ENCODE measurements at places on chromosomes 1 and 21.

- no peak for DNase-seq
Measured at GRCh38 chr1:234702342-234703000, 92.5 kb upstream of the IRF2BP2 start.

DNA sequence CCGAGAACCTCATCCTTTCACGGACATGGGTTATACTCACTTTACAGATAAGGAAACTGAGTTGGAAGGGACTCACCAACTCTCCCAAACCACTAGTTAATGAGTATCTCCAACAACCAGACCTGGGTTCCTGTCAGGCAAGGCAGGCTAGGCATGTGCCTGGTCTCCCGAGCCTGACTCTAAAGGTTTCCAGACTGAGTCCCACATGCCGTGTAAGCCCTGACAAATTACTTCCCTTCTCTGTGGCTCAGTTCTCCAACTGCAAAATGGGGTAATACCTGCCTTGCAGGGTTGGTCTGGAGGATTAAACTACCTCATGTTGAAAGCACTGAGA, 34.3 kb downstream of the SSBP3 start:
- DNase-seq: peak; percentile 81

DNA sequence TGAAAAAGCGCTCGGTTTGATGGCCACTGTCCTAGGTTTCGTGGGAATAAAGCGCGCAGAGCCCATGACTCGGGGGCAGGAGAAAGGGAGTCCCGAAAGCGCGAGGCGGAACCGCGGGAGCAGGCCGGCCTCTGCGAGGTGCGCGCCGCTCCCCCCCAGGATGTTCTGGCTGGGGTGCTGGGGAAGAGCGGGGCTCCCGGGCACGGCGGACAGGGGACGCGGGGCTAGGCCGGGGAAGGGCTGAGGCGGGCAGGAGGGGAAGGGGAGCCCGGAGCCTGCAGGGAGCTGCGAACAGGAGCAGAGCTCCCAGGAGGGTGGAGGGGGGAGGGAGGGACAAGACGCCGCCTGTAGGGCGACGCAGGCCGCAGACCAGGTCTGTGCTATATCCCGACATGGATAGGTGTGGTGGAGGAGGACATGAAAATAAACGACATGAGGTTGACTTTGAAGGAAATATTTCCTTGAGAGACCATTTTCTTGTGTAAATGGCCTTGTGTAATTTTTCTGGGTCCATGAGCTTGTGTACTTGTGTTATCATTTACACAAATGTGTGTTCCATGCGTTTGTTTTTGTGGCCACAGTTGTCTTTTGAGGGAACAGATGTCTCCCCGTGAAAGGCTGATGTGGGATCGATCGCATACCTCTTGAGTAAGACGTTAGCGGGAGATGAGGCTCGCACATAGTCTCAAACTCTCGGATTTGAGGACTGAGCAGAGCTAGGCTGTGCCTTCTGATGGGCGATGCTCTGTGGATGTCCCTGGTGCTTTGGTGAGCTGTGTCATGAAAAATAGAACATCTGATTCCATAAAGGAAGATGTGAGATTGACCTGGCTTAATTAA, 1.3 kb downstream of the PCNT start:
- DNase-seq: peak; percentile 77

GRCh38 chr1:26340047-26340481, 13.9 kb downstream of the CRYBG2 start:
- DNase-seq: no peak

GRCh38 chr1:215651867-215652266, 84.8 kb downstream of the KCTD3 start:
- DNase-seq: no peak

DNA sequence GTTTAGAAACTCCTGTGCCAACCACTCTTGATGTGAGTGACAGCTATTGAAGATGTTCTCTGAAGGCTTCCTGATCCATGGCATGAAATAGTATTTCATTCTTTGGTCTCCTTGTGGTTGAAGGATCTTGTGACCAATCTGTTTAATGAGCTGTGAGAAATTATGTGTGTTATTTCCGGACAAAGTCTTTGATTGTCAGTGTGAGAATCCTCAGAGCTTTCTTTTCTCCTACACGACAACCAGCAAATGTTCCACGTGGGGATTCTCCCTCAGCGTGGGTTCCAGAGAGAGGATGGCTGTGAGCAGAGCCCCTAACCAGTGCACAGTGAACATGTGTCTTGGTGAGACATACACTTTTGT, 45.0 kb upstream of the HOOK1 start:
- DNase-seq: no peak

DNA sequence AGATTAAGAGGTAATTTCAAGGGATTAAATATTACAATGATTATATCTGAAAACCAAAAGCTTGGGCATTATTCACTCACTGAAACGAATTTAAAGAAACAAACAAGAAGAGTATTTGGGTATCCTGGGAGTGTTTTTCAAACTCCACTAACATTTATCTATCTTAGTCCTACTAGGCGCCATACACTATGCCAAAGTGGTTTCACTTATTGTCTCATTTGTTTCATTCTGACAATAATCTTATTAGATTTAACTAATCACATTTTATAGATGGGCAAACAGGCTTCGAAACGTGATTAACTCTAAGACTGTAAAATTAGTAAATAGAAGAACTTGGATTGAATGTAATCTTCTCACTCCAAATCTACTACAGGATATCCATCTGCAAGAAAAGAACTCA, 25.4 kb downstream of the ASH1L start:
- no peak for DNase-seq

- no peak for DNase-seq
Measured at GRCh38 chr1:29631361-29631760, 395.0 kb downstream of the PTPRU start.

DNA sequence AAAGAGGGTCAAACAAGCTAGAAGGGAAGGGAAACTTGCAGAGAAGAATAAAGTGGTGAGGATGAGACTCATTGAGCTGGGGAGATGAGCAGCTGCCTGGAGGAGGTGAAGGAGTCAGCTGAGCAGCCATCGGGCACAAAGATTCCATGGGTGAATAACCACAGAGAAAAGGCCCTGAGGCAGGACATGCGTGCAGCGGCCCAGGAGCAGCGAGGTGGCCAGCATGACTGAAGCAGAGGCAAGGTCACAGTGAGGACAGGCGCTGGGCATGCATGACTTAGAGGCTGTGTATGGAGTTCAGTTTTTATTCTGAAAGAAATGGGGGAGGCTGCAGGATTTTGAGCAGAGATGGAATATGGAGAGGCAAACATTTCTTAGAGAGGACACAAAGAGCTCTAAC, 24.9 kb downstream of the OLFML2B start:
- no peak for DNase-seq

DNA sequence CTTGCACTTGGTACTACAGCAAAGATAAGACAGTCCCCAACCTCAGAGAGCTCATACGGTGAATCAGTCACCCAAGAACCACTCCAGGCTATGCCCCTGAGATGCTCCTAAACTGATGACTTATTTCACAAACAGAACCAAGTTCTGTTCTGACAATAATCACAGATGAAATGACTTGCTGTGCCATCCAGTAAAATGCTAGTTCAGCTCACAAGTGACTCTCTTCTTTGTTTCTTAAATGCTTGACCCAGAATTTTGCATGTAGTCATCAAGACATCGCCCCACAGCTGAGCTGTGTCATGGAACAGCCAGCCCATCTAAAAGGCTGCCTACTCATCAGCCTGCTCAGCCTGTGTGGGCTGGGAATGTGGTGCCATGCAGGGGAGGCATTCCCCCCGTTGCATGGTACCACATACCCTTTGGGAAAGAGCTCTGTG, 6.1 kb upstream of the SLC19A2 start:
- DNase-seq: no peak

- DNase-seq: no peak
Measured at GRCh38 chr1:155187456-155187891, 13.8 kb downstream of the TRIM46 start.

DNA sequence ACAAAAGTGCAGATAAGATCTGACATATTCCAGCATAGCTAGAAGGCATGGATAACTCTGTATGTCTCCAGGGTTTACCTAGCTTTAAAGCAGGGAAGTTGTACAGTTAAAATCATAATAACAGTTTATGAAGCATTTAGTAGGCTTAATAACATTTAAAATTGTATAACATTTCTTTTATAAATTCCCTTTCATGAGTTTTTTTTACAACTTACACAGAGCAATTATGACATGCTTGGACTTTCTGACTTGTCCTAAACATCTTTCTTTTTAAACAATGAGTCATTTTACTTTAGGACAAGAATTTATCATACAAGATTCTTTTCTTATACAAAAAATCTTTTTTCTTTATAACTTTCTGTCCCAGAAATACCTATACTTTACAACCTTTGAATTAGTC, 408.5 kb upstream of the NEGR1 start:
- DNase-seq: no peak

DNA sequence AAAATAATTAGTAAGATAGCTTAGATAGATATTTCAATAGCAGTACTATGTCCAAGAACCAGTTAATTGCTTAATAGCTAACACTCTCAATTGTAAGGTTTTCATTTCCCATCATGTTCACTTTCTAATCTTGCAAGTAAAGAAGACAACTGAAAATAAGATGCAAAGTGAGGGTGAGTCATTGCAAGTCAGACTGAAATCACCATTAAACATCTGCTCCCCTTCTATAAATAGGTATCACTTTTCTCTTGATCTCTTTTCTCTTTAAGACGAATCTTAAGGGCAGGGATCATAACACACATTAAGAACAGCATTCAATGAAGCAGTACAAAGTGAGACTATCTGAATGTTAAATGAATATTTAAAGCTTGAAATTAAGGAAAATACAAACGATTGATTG, 40.4 kb downstream of the UBR4 start:
- peak; percentile 56 for DNase-seq

GRCh38 chr1:27993241-27993640, 33.5 kb downstream of the XKR8 start:
- peak; percentile 56 for DNase-seq

- DNase-seq: no peak
Measured at GRCh38 chr1:111234866-111235265, 7.4 kb downstream of the CHI3L2 start.

GRCh38 chr1:117613249-117613968, 7.6 kb downstream of the TENT5C start:
- peak; percentile 96 for DNase-seq

DNA sequence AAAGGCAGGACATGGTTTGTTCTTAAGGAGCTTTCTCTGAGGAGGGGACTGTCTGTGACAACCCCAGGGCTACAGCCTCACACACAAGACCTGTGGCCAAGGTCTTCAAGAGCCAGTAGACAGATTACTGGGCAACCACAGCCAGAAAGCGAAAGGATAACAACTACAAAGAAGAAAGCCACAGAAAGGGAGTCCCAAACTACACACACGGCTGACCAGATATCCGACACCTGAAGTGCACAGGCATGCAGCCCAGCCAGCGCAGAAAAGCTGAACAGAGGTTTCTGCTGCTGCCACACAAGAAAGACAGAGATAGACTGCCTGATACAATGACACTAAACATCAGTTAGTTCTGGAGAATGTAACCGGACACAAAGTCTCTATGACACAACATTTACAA, 21.4 kb upstream of the NADK start:
- no peak for DNase-seq

- DNase-seq: no peak
Measured at GRCh38 chr1:185886671-185887070, 152.5 kb downstream of the HMCN1 start.

- peak; percentile 26 for DNase-seq
Measured at GRCh38 chr1:94925561-94926125, 1.3 kb downstream of the CNN3 start.

- no peak for DNase-seq
Measured at GRCh38 chr1:8217809-8218208, 100.1 kb upstream of the SLC45A1 start.

DNA sequence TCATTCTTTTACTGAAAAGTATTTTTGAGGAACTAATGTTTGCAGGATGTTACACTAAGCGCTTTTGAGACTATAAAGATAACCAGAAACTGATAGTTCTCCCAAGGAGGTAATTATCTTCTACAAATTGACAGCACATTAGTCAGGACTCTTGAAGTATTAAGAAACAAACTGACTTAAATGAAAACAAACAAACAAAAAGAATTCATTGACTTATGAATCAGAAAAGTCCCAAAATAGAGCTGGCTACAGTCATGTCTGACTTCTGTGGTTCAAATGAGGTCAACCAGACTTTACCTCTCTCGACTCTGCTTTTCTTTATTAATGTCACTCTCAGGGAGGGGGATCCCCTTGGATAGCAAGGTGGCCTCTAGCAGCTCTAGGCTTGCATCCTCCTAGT, 296.8 kb downstream of the TPR start:
- no peak for DNase-seq

GRCh38 chr1:33925586-33925985, 61.7 kb downstream of the HMGB4 start:
- DNase-seq: no peak

DNA sequence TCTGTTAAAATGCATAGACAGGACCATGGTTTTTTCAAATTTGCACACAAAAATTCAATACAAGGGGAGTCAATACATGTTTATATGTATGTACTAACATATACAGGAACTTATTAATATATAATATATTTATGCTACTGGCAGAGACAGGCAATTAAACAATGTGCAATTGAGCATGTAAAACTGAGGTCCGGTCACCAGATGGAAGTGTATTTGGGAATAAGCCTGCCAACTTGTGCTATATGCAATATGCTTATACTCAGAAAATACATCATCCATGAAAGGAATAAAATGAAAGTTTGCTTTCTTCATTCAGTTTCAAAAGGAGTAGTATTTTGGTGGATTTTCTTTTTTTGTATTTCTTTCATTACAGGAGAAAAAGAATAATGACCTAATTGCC, 640.2 kb upstream of the CXADR start:
- no peak for DNase-seq

GRCh38 chr1:23395154-23395724, 25.6 kb upstream of the ZNF436 start:
- no peak for DNase-seq

DNA sequence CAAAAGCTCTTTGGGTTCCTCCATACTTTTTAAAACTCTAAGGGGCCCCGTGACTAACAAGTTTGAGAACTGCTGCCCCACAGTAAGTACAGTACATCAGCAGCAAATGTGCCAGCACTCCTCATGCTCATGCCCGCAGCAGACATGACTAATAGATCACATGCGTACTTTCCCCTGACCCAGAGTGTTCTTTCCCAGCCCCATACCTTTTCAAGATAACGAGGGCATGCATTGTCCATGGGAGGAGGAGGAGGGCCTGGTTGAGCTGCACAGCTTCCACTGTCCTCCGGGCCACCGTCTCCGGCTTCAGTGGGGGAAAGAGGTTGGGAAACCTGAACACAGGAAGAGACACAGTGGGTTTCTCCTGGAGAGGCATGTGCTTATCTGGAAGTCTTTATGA, 45.5 kb downstream of the DHRS3 start:
- no peak for DNase-seq

GRCh38 chr1:203995228-203995627, 77.7 kb upstream of the SOX13 start:
- no peak for DNase-seq

GRCh38 chr1:76430531-76430930, 356.0 kb downstream of the ST6GALNAC3 start:
- no peak for DNase-seq
